ENCODE measurements at places on chromosomes 3 and 15.

DNA sequence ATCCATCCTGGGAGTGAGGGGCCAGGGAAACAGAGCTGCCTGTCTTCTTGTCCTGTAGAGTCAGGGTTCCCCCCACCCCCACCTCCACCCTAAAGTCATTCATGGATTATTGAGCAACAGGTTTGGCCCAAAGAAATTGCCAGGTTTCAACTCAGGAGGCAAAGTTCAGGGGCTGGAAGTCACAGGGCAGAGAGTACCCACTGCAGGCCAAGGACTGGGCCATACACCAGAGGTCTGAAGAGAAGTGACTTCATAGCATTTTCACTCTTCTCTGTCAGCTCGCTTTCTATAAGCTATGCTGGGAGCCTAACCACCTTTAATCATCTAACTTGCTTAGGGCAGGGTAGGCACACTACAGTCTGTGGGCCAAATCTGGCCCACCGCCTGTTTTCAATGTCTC lies 50.1 kb downstream of the STARD5 start:
- no peak for DNase-seq

GRCh38 chr3:49148159-49148558 lies 15.3 kb upstream of the LAMB2 start:
- no peak for DNase-seq

GRCh38 chr3:54481606-54482365 lies 359.4 kb downstream of the CACNA2D3 start:
- no peak for DNase-seq

DNA sequence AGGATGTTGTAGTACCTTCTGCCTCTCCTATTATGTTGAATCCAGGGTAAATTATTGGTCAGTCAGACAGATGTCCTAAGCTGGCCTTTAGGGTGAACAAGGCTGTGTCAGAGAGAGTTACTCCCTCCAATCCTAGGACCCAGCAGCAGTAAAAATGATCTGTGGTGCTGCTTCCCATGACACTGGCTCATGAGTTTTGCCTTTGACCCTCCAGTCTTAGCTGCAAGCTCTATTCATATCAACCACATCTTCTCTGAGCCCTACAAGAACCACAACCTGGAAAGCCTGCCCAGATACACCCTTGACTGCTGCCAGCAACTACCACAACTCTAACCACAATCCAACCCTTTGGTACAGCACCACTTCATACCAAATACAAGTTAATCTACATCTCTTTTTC lies 27.2 kb upstream of the PHLDB2 start:
- DNase-seq: peak; percentile 20

- DNase-seq: no peak
These were observed 109.9 kb downstream of the FMN1 start for GRCh38 chr15:33084661-33085060.

DNA sequence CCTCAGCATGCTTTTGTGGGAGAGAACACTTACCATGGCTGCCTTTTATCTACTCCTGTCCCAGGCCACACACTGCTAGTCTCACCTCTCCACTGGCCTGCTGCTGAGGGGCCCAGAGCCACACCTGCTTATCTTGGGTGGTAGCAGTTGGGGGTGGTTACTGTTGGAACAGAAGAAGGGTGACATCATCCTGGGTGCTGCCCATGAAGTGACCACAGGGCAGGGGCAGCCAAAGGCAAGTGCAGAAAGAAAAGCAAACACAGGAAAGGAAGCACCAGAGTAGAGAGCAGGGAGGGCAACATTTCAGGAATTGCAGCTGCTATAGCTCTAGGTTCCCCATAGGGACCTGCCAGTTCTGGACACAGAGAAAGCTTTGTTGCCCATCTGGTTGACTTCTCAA lies 345.2 kb downstream of the VPS13C start:
- no peak for DNase-seq

GRCh38 chr3:54042259-54042823 lies 80.0 kb upstream of the CACNA2D3 start:
- no peak for DNase-seq

GRCh38 chr15:60326824-60327654 lies 70.7 kb downstream of the ANXA2 start:
- DNase-seq: peak; percentile 54

DNA sequence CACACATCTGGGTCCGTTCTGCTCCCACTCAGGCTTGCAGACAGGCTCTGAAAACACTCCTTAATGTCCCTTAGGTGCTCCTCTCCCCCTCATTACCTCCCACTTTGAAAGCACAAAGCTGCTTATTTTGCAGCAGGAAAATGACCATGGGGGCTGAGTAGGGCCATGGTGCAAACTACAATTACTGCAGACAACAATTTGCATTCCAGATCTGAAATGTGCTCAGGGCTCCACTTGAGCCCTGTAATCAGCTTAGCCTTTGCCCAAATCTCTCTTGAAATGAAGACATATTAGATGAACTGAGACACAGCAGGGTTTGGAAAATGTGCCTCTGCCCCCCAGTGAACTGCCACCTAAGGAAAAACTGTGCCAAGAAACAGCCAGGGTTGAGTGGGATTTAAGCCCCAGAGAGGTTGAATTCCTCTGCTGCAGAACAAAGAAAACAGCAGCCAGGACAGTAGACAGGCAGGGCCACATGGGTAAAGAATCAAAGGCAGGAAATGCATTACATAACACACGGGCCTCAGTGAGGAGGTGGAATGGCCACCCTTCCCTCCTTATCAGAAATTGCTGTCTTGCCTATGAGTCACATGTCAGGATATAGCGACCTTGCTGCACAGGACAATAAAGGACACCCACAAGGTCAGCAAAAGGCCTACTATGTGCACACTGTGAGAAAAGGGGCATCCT lies 126.8 kb upstream of the ARHGEF3 start:
- DNase-seq: peak; percentile 27

GRCh38 chr3:30843877-30844276 lies 50.6 kb downstream of the GADL1 start:
- no peak for DNase-seq

DNA sequence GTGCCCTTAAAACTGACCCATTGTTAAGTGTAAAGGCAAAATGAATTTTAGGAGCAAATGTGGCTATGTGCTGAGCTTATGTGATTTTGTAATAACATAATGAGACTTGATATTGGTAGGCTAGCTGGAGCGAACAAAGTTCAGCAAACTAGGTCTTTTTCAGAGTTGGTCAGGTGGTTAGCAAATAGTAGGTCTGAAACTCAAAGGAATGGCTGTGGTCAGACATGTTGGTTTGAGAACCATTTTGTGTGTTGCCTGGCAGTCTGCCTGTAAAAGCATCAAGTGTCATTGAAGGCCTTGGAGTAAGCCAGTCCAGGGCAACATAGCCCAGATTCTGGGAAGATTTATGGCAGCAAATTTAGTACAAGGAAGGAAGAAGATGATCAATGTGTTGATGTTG lies 16.4 kb downstream of the FBXO22 start:
- DNase-seq: no peak

- no peak for DNase-seq
These were observed 2.0 kb downstream of the NGLY1 start for GRCh38 chr3:25781145-25781757.

GRCh38 chr3:151011427-151011826 lies 38.9 kb upstream of the CLRN1 start:
- no peak for DNase-seq

- peak; percentile 83 for DNase-seq
These were observed 45.2 kb downstream of the TYRO3 start for GRCh38 chr15:41603941-41604911.

DNA sequence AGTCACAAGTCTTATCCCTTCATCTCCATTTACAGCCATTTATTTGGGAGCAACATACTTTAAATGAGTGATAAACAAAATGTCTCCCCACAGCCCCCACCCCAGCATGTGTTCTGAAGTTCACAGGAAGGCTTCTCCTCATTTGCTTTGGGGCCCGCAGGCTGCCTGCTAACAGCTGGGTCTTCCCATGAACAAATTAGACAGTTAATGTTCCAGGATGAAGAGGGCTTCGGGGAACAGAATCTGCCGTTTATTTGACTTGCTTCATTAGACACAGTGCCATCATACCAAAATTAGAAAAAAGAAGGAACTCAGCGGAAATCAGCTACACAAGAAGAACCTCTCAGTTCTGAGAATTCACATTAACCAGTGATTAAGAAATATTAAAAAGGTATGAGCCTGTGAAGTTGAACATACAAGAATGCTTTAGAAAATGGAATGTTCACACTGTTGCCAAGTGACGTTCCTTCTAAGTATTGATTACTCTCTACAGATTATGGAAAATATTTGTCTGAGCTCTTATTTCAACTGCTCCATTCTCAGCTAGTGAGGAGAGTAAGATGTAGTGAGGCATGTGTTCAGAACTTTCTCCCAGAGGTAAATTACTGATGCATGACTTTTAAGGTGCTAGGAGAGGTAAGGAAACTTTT lies 107.5 kb upstream of the THBS1 start:
- no peak for DNase-seq

DNA sequence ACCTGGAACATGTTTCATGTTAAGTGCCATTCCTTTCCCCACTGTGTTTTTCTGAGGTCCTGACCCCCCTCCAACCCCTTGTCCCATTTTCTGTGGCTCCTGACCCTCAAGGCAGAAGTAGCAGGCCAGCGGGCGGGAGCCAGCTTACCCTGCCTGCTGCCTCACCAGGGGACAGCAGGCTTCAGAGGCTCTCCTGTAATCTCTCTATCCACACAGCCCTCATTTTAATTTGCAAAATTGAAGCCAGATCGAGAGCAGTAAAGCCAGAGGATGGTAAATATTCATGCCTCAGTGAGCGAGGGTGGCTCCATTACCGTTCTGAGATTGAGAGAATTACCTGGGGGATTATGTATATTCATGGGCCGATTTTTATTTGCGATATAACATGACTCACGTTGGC lies 147.6 kb downstream of the DNAJB8 start:
- DNase-seq: no peak

DNA sequence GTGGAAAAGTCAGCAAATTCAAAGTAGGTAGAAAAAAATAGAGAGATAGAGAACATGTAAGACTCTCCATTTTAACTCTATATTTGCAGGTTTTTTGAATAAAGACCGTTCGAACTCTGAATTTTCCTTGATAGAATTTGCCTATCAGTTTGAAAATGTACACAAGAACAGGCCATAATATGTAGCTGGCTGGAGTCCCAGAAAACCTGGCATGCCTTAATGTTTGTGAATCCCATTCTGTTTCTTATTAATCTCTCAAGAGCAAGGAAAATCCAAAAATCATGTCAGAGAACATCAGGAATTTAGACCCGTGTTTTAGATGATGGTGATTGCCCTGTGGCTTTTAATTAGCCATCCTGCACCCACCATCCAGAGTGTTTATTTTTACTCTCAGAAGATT lies 7.2 kb upstream of the CFAP161 start:
- no peak for DNase-seq

GRCh38 chr3:138686771-138687221 lies 78.2 kb downstream of the FAIM start:
- peak; percentile 42 for DNase-seq

DNA sequence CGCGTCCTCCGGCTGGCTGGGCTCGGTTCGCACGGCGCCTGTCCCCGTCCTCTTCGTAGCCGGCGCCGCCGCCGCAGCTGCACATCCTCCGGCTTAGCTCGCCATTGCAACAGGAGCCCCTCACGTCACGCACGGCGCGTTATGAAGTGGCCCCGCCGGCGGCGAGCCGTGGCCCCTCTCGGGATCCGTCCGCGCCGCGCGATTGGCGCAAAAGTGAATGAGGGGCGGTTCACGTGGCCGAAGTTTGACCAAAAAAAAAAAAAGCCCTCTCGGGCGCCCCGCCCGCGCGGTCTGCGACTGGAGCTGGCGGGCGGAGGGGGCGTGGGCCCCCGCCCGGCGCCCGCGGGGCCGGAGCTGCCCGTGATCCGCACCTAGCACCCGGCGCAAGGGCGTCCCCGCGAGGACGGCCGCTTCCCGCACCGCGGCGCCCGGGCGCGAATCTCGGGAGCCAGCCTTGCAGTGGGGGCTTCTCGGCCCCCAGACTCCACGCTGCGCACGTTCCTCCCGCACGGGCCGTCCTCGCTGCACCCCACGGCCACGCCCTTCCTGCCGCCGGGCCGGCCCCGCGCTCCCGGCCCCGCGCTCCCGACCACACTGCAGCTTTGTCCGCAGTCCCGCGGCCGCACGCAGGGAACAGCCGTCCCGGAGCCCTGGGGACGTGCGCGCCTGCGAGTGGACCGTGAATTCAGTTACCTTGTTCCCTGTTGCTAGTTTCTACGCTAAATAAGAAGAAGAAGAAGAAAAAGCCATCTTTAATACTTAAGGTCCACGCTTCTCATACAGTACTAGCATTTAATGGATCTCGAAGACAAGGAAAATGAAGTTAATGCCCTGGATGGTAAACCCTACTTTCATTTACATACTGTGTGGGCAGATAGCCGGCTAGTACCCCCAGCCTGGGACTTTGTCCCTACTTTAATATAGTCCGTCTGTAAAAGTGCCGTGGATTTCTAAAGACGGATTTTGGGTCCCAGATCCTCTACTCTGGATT lies at the start of gene CHSY1:
Gene CHSY1 (minus strand): TSS at position 219 of the 991 bp plus-strand sequence. CDS start 592 bp downstream, outside the sequence.
- peak; percentile 91 for DNase-seq

DNA sequence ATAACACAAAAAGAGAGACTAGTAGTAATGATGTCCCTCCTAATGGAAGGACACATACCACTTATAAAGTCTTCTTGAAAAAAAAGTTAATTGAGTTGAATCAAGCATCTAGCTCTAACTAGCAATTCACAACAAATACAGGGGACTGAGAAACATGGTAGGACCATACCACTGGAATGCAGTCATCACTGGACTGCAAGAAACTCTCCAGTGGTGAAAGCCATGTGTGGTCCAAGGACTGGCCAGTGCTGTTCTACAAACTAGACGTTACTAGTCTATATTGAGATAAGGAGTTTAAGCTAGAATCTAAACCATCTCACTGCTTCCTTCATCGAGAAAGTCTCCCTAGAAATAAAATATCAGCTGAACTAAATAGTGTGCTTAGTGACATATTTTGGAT lies 16.7 kb downstream of the FBN1 start:
- DNase-seq: peak; percentile 28

GRCh38 chr3:126131881-126132750 lies 48.2 kb upstream of the SLC41A3 start:
- no peak for DNase-seq

- DNase-seq: no peak
These were observed 12.1 kb downstream of the GAP43 start for GRCh38 chr3:115635406-115635805.

DNA sequence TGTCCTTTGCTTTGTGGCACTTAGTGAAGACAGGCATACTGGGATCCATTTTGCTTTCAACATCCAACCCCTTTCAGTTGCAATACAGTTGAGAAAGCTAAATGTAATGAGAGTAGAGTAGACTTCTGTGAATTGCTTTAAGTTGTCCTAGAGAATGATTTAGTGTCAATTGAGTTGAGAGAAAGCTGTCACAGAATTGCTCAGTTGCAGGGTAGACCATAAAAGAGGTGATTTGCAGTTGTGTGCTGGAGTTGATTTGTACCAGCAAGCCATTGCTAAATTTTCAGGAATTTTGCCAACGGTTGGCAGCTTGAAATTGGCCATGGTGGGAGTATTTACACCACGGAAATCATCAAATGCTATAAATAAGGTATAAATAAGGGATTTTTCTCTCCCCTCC lies 2.2 kb downstream of the ABHD5 start:
- DNase-seq: no peak

- DNase-seq: no peak
These were observed 30.7 kb downstream of the NBEAL2 start for GRCh38 chr3:47010111-47010712.

- no peak for DNase-seq
These were observed 15.3 kb downstream of the FLNB start for GRCh38 chr3:58023531-58023930.
